ENCODE measurements at places on chromosomes 2 and 18.
A peak's percentile ranks its signal among the peaks of the same experiment; 100 is the strongest.

DNA sequence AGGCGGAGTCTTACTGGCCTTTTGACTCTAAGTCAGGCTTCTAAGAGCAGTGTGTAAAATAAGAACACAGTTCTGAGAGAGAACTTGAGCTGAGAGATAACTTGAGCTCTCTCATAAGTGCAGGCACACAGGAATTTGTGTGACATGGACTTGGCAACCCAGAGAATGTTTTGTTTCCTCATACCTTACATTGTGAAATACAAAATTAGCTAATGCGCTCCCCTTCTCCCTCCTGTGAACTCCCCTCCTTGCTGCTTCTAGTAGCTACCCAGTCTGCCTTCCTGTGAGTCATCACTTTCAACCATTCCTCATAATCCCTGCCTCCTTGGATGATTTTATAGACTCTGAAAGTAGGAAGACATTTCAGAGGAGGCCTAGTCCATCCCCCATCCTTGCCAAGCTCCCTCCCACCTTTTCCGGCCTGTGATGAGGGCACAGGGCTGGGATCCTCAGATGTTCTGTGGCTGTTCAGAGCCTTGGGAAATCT is 22.6 kb downstream of the FER1L5 start:
- DNase-seq = peak; percentile 98

DNA sequence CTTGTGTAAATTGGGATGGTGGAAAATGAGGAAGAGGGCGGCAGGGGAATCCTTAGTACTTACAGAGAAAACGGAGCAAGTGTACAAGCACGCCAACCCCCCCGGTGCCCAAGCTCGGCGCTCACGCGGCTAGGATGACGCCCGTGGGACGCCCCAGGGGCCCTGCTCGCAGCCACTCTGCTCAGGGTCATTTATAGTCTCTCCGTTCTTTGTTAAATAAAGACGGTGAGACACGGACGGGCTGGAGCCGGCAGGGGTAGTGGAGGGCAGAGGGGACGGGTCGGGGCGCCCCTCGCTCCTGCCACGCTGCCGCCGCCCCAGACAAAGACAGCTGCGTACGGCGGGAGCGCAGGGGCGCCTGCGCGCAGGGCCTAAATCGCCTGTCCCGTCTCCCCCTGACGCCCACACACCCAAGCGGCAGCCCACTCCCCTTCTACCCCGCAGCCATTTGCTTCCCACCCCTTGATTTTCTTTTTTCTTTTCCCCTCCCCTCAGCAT is 37.8 kb downstream of the PCBP1 start:
- peak; percentile 58 for DNase-seq

DNA sequence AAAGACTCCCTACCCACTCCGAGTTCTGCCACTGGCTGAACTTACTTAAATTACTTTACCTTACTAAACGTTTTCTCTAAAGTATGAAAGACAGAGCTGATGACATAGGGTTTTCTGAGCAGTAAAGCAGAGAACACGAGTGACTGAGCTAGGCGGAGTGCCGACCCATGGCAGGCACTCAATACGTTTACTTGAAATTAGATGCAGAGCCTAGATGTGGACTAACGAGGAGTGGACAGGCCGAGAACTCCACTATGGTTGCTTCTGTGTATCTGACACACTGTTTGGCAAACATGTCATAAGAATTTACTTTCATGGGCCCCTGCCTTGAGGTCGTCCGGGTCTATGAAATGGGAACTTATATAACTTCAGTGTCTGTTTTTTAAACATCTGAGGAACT is 471.0 kb downstream of the STK39 start:
- DNase-seq = no peak

DNA sequence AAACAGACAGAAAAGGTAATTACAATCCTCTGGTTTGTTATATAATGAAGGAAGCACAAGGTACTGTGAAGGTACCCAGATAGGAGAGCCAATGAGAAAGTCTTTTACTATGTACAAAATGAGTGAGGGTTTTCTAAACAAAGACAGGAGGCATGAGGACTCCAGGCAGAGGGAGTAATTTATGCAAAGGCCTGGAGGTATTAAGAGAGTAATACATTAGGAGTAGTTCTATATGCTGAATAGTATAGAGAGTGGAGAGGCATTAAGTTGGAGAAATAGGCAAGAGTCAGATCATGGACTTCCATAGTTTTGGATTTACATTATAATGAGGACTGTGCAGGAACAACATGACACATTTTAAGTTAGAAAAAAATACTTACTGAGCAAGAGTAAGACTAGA is 216.0 kb downstream of the SCG2 start:
- no peak for DNase-seq

- DNase-seq = no peak
These were observed 12.7 kb downstream of the FBLN7 start for GRCh38 chr2:112150851-112151250.

DNA sequence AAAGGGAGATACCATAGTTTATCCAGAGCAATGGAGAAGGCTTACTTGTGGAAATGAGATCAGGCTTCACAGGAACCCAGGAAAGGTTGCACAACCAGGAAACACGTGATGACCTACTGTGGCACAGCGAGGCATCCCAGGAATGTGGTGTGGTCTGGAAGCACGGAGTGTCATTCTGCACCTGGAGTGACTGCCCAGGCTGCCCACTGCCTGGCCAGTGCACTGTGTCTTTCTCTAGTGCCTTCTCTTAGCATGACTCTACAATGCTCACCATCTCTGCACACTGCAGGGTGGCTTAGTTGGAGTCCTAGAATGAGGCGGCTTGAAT is 48.9 kb downstream of the CHST9 start:
- no peak for DNase-seq

DNA sequence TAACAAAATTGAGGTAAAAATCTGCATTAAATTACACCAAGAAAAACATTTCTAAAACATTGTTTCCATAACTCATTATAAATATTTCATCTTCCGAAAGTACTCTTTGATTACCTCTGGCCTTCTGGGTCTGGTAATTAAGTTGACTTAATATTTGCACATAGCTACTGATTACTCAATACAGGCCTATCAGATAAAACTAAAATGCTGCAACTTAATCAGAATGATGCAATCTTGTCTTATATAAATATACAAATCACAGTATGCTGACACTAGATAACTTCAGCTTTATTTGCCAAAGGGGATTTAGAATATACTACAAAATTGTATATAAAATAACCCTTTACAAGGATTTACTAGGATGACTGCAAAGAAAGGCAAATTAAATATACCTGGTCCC is 49.3 kb downstream of the SLC35F5 start:
- no peak for DNase-seq

DNA sequence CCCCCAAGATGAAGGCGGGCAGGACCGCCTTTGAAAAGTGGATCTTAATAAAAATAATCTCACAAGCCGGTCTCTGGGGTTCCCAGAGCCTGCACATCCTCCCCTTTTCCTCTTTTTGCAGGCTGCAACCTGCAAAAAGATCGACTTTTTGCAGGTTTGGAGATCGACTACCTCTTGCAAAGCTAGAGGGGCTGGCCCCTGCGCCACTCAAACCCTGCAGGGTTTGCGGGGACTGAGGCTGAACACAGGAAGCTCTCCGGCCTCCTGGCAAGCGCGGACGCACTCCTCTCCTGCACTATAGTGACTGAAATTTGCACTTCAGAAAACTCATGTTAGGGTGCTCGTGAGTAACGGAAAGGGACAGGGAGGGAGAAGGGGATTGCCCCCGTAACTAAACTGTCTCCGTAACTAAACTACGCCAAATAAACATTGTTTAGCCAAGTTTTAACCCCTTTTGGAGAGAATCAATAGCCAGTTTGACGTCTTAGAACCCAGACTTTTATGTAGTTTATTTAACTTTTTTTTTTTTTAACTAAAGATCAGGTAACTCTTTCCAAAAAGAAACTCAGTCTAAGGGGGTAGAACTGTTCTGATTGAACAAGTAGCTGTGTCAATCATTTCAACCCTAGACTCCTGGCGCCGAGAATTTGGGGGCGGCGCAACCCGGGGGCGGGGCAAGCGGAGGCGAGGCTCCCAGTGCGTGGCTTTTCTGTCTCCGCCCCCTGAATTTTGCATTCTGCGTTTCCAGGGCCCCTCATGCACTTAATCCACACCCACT is 2.5 kb downstream of the IGFBP5 start:
- DNase-seq = no peak

DNA sequence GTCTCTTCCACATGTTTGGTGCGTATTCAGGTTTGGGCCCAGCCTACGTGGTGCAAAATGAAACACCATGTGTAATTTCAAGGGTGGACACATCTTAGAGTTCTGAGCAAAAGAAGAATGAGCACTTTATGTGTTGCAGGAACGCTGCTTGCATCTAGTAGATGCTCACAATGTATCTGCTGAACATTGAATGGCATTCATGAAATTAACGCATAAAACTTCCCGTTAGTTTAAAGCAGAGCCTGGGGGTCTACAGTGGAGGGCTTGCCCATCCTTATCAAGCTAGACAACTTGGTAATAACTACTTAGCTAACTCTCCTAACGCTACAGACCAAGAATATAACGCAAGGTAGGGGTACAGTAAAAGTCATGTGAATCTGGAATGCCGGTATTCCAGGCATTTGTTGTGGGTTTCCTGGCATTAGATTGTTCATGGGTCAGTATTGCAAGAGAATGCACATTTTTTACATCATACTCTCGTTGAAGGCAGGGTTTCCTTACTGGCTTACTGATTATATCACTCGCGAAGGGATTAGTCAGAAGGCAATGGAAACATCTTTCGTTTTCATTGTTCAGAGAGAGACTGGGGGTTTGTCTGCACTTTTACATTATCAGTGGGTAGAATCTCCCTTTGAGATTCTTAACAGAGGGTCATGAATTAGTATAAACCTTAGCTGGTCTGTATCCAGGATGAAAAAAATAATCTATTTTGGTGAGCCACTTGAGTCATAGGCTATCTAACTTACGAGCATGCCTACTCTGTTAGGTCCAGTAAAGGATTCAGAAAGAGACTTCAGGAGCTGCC is 229.5 kb upstream of the EPAS1 start:
- DNase-seq = peak; percentile 25

GRCh38 chr2:7672027-7672684 is 754.9 kb downstream of the RNF144A start:
- DNase-seq = peak; percentile 7

DNA sequence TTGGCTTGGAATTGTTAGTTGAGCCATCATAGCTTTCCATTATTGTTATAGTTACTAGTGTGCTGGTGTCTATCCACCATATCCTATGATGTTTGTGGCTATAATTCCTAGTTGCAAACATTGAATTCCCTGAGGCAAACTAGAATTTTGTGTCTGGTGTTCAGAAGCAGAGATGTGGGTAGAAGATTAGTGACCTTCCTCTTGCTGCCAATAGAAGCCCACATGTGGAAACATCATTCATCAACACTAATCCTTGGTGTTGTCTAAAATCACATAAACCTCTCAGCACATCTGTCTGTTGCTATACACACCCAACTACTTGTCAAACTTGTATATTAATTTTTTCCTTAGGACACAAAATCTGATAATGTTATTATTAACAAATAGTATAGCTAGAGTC is 374.1 kb downstream of the TGIF1 start:
- no peak for DNase-seq

DNA sequence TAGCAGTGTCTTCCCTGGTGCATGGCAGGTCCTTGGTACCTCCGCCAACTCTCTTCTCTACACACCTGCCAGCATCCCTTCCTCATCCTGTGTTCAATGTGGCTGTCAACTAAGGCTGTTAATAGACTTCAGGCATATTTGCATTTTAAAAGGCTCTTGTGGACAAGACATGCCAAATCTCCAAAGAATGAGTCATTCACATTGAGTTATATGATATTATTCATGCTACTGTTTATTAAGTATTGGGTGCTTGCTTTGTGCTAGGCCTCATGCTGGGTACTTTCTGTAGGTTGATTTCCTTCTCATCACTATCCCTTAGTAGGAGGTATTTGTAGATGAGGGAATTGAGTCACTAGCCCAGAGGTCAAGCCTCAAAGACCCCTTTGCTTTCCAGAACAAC is 5.2 kb downstream of the MYO1B start:
- no peak for DNase-seq

DNA sequence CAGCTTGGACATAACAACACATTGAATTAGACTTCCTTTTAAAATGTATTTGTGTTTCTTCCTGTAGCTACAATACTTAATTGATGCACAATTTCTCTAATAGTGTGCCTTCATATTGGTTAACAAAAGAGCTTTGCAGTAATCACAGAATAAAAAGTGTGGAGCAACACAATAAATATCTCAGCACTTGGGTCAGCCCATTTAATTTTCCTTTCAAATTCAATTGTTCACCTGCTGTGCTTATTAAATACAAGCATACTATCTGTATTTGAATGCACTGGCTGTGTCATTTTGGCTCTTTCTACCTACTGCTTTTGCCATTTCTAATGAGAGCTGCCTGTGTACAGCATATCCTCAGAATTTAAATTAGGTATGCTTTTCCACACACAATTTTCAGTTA is 1641.3 kb upstream of the SLC39A10 start:
- no peak for DNase-seq

DNA sequence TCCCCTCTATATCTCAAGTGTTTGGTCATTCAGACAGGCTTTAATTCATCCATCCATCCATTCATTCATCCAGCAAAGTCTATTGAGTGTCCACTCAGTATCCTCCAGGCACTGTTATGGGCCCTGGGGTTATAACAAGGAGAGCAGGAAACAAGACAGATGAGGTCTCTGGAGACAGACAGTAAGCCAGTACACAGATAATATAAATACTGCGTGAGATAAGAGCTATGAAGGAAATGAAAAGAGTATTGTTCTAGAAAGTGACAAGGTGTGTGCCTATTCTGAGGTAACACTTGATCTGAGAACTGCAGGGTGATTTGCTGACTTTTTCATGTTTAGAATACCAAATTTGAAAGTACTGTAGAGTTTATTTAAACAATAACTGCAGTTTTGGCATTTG is 98.3 kb downstream of the OSBPL6 start:
- no peak for DNase-seq

- no peak for DNase-seq
These were observed 194.9 kb upstream of the BOD1L2 start for GRCh38 chr18:56952026-56952425.

GRCh38 chr2:218745559-218746469 is 35.2 kb downstream of the TTLL4 start:
- no peak for DNase-seq

GRCh38 chr18:3612315-3612714 is 162.3 kb downstream of the TGIF1 start:
- no peak for DNase-seq

DNA sequence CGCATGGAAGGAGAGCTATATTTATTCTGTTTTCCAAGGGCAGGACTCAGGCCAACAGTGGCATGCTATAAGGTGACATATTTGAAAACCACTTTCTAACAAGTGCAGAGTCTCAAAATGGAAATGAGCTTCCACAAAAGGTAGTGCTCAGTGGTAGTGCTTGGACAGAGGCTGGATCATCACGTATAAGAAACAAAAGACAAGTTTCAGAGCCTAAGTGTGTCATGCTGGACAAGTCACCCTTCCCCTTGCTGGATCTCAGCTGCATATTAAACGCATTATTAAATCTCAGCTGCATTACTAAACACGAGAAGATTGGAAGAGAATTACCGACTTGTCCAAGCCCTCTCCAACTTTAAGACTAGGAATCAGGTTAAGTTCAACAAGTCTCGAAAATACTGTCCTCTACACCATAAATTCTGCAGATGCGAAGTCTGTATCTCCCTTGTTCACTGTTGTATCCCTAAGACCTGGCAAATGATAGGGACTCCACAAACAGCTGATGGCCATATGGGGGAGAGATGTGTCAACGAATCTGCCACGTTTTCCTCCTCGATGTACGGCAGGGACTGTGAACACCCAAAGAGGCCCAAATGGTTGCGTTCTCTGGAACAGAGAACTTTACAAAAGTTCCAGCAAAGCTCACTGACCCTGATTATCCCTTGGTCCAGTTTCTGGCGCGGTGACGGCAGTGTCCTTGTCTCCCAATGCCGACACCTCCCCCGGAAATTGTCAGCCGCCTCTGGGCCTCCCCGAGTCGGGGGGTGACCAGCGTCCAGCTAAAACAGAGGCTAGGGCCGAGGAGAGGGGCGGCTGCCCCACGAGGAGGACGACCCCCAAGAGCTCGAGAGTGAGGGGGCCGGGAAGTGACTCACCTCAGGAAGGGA is 611 bp downstream of the NOL10 start:
- no peak for DNase-seq
